ENCODE measurements at places on chromosomes 1 and 21.

DNA sequence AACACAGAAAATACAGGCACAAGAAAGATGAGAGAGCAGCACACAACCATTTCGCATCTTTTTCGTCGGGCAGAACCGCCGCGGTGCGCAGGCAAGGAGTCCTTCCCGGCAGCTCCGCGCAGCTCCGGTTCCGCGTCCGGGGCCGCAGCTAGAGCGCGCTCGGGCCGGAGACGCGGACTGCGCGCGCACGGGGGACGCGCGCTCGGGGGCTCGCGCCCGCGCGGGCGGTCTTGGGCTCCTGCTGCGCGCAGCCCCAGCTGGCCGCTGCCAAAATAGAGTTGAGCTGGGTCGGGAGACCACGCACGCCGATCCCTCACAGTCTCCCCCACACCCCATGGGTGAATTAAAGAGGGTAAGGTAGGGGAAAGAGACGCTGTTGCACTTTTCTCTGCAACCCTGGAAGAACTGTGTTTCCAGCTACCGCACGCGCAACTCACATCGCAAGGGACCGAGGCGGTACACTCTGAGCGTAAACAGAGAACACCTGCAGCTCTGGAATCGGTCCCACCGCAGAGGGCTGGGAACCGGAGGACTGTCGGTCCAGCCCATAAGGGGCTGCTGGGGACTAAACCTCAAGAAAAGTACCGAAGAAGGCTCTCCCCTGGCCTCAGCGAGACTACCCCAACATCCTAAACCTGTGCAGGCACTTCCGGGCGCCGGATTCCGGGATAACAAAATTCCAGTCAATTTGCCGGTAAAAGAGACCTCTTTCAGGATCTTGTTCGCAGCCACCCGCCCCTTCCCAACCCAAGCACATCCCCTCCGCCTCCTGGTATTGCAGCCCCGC, 1.7 kb downstream of the NR5A2 start:
- DNase-seq: no peak

DNA sequence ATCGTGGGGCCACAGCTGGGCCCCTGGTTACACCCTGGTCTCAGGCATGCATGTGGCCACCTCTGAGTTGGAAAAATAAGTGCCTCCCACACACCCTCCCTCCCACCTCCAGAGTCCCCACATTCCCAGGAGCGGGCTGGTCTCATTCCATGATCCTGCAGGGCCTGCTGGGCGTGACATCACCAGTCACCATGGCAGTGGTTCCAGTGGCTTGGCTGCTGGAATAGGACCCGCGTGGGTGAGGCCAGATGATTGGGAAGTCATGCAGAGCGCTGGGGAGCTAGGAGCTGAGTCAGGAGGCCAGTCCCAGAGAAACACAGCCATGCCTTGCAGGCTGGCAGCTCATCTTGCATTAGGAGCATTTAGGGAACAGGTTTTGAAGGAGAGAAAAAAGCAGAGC, 125.4 kb upstream of the TMEM51 start:
- DNase-seq: no peak

GRCh38 chr21:17742181-17742580, 77.0 kb downstream of the C21orf91 start:
- DNase-seq: no peak

- DNase-seq: no peak
These were observed 76.4 kb downstream of the SNRPE start for GRCh38 chr1:203937678-203938330.

DNA sequence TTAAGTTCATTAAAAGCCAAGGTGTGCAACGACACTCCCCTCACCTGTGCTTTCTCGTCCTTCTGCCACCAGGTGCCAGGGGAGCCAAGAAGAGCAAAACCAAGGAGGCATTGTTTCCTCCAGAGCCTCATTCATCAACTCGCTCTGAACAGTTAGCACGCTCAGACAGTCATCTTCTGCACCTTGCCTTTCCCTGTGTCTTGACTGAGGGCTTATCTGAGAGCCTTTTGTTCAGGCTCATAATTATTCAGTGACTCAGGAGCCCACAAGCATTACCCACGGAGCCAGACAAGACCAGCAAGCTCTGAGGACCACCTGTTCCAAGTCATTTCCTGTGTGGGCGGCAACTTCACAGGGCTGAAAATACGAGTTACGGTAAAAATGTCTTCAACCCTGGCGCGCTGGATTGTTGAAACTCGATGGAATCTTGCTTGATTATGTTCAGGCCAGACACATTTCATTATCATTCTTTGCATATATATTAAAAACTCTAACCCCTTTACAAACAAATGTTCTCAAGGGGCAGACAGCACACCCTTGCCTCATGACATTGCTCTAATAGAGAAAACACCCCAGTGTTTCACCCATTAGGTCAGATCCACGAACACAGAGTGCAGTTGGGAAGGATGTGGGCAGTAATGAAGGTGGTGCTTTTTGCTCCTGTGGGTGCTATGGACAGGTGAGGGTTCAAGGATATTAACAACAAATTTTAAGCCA, 89.7 kb upstream of the RUNX1 start:
- no peak for DNase-seq

- DNase-seq: no peak
These were observed 85.1 kb downstream of the KCNN3 start for GRCh38 chr1:154784924-154785531.

GRCh38 chr1:168303716-168304540, 23.3 kb downstream of the TBX19 start:
- DNase-seq: no peak

DNA sequence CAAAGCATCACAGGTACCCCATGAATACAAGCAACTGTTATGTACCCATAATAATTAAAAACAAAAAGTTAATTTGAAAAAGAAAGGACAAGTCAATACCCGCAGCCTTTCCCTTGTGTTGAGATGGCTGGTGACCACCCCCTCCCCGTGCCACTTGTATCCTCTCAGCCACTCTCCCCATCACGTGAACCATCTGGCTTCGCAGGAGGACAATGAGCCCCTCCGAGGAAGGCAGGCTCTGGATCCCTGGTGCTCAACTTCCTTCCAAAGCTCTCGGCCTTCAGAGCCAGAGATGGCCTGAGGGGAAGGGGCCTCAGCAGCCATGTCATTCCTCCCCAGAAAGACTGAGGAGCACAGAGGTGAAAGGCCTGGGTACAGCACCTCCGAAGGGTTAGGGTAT, 120.4 kb upstream of the RAB4A start:
- DNase-seq: no peak

- DNase-seq: no peak
These were observed 648.1 kb downstream of the USP25 start for GRCh38 chr21:16377857-16378256.
